ENCODE measurements at places on chromosomes 5 and 9. TPM values are rescaled to one million over a fixed set of nuclear protein-coding genes. Genes with fewer than 3 reads are reported as not detected.

- no peak for DNase-seq
Observed at GRCh38 chr5:180807654-180808414, 5.2 kb upstream of the MGAT1 start.

DNA sequence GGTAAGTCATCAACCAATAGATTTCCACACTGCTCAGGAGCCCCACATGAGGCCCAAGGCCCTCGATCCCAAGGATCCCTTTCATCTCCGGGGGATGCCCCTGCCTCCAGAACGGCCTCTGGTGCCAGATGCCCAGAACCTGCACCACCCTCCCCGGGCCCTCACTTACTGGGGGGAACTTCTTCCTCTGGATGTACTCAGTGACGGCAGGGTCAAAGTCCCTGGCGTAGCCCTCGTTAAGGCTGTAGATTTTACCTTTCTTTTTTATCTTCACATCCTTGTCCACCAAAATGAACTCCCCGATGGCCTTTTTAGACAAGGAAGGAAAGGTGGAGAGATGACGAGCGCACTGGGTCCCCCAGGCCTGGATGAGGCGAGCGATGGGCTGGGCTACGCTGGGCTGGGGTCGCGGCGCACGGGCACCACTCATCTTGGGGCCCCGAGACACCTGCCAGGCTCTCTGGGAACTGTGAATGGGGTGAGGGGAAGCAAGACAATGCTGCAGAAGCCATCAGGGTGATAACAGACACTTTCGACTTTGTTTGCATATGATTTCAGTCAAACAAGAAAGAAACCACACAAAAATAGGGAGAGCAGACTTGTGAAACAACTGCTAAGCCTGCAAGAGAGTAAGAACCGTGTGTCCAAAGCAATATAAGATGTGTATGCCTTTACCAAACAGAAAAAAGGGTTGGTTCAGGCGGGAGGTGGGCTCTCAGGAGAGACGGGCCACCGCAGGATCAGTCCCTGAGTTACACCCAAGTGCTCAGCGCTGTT, 13.2 kb upstream of the FBP2 start:
- no peak for DNase-seq

DNA sequence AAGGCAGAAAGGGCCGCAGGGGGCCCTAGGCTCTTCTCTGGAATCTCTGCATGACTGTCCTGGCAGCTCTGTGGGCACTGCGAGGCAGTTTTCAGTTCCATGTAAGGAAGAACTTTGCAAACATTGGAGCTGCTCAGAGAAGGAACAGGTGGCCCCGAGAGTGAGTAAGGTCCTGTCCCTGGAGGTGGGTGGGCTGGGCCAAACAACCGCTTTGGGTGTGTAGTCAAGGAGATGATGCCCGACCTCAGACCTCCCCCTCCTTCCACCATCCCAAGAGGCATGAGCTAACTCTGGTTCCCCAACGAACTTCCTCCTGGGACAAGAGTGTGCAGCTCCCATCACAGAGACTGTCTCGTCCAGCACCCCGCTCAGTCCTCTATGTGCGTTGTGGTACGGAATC, 20.5 kb downstream of the CSF1R start:
- DNase-seq: no peak

DNA sequence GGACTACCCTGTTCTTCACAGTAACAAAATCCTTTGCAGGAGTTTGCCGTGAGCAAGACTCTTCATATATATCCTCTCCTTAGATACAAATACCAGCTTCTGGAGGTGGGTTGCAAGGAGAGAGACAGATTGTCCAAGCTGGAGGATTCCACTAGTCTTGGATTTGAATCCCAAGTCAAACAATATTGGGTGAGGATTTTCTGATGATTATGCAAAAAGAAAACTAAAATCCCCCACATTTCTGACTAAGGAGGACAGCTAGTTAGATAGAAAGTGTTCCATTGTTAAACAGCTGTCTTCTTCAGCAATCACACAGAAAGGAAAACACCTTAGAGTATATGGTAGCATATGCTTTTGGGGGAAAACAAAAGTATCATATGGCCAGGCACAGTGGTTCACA, 54.2 kb downstream of the KLF4 start:
- DNase-seq: no peak

The MOB3B gene
- 0.10 TPM for total RNA-seq

GRCh38 chr5:158435161-158435616, 576.2 kb upstream of the CLINT1 start:
- no peak for DNase-seq

GRCh38 chr9:75891771-75892215, 1.3 kb downstream of the PCSK5 start:
- DNase-seq: no peak

All from H4 (cell line).